ENCODE measurements at places on chromosomes 16 and 17. TPM values are rescaled to one million over a fixed set of nuclear protein-coding genes. Genes with fewer than 3 reads are reported as not detected.

The KRTAP3-2 gene
- not detected for total RNA-seq

The MYL4 gene
- not detected for total RNA-seq

The FN3K gene
- 2.2 TPM for total RNA-seq

The CLEC19A gene
- not detected for total RNA-seq

The EXOC3L1 gene
- not detected for total RNA-seq

The SCNN1G gene
- not detected for total RNA-seq

The TMEM88 gene
- 0.20 TPM for total RNA-seq

The TBC1D3C gene
- not detected for total RNA-seq

The SPATA22 gene
- total RNA-seq, result 1.1 TPM

The VAT1L gene
- total RNA-seq, result under 0.01 TPM

The CD7 gene
- total RNA-seq, result not detected

The TEKT1 gene
- not detected for total RNA-seq

The IGSF6 gene
- not detected for total RNA-seq

The SKAP1 gene
- not detected for total RNA-seq

The GAS2L2 gene
- not detected for total RNA-seq

The GPT2 gene
- 6.1 TPM for total RNA-seq

The IGF2BP1 gene
- total RNA-seq, result 0.98 TPM

The LSM12 gene
- total RNA-seq, result 84.9 TPM

The GNG13 gene
- not detected for total RNA-seq

The NXPH3 gene
- under 0.01 TPM for total RNA-seq

The SLC12A3 gene
- not detected for total RNA-seq

The CHD9NB gene
- 0.98 TPM for total RNA-seq

The AANAT gene
- total RNA-seq, result not detected

The IST1 gene
- total RNA-seq, result 128 TPM

The KRT24 gene
- total RNA-seq, result not detected

The KCNG4 gene
- not detected for total RNA-seq

The NPIPA3 gene
- not detected for total RNA-seq

The ASIC2 gene
- not detected for total RNA-seq
